Stimulated activated CD4-positive, alpha-beta T cell treated with anti-CD3 and anti-CD28 coated beads, Interleukin-4, amount 100 ng/mL, for 4 hours (primary cell): ENCODE measurements at places on chromosomes 11 and 22.

GRCh38 chr11:64498136-64498535, 92.9 kb upstream of the SLC22A12 start:
- DNase-seq, result no peak

- DNase-seq, result no peak
These were observed 109.5 kb downstream of the CCDC81 start for GRCh38 chr11:86483940-86484794.

- DNase-seq, result peak; percentile 98
These were observed 26.3 kb upstream of the GRK2 start for GRCh38 chr11:67239783-67240575.

DNA sequence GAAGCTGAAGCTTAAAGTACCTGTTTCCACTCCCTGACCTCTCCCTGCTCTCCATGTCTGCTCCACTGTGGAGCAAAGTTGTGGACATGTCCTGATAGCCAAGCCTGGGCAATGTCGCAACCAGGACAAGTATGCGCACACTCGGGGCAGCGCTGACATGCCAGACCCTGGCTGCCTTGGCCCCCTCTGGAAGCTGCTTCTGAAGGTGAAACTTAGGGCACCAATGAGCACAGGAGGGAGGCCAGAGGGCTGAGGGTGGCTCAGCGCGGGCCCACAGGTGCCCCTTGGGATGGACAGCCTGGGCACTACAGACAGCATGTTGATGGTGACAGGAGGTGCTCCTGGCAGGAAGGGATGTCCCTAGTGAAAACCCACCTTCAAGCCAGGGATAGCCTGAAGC, 90.2 kb downstream of the CCDC73 start:
- DNase-seq, result no peak

DNA sequence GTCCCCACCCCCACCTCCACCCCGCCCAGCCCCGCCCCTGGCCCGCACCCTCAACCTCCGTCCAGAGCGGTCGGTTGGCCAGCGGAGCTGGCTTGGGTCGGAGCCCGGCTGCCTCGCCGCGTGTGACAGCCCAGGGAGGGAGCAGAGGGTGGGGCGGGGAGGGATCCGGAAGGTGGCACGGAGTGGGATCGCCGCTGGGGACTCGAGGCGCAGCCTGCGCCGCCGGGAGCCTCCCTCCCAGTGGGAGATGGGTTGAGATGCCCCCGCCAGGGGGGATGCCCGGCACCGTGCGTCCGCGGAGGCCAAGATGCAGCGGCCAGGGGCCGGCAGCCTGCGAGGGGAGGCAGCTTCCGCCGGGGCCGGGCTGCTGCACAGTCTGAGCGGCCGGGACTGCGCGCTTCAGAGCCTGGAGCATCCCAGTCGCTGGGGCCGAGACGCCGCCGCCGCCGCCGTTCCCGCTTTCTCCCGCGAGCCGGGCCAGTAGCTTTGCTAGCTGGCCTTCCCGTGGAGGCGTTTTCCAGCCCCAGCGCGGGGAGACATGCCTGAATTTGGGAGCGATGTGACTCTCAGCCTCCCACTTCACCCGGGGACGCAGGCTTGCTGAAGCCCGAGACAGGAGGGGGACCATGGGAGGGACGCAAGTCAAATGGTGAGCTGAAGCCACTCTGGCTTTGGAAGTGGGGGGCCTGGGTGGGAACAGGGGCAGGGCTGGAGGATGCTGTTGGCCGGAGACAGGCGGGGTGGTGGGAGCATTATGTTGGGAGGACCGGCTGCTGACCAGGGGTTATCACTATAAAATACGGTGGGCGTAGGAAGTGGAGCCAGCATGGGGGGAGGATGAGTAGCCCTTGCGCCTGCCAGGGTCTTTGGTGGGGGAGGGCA, 40.2 kb downstream of the DIXDC1 start:
- peak; percentile 21 for DNase-seq

DNA sequence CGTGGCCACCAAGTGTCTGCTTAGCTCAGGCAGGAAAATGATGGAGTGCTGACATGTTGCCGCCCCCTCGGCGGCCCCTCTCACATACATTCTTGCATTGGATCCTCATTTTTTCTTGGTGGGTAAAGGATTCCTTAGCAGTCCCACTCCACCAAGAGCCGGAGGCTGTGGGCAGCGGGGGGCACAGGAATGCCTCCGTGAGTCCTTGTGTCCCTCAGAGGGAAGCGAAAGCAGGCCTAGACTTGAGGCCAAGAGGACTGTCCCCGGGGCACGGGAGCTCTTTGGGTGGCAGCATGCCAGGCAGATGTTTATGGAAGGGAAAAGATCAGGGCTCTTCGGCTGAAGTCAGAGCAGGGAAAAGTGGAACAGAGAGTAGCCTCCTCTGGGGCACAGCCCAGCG, 21.6 kb downstream of the LRFN4 start:
- DNase-seq, result no peak

- DNase-seq, result no peak
These were observed at the start of gene KCNE3 for GRCh38 chr11:74466916-74467885. KCNE3 (minus strand) TSS chr11:74467549; CDS start chr11:74457563, 9,986 bp downstream.

DNA sequence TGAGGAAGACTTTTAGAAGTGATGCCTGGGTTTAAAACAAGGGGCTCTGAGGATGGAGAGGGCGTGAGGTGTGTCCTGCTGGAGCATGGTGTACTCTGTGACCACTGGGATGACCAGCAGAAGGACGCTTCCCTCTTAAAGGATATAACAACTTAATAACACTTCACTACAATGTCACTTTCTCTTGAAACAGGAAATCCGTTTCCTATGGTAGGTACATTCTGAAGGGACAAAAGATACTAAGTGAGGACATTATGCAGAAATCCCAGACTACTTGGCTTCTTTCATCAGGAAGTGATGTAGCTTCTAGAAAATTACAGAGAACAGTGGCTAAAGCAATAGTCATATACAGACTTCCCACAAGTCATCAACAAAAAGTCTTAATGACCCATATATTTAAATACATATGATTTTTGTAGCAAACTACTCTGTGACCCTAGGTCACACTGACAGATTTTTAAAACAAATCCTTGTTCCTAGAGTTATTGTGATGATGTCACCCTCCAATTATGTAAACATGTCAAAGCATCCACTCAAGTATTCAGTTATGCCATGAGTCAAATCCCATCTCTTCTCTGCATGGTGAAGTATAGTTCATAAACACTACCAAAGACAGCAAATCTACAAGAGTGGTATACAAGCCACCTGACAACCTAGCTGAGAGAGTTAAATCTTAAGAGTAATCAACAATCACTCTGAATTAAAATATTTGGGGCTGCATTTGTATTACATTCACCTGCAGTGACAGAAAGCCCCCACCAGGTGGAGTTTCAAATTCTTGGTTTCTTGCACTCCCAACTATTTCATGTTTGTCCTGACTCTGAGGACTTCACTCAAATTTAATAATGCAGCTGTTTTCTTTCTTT, 32.8 kb downstream of the PITPNB start:
- peak; percentile 26 for DNase-seq
